ENCODE measurements at places on chromosomes 16 and 17.

- peak; percentile 66 for DNase-seq
These were observed 40.1 kb downstream of the ENGASE start for GRCh38 chr17:79114458-79115301.

DNA sequence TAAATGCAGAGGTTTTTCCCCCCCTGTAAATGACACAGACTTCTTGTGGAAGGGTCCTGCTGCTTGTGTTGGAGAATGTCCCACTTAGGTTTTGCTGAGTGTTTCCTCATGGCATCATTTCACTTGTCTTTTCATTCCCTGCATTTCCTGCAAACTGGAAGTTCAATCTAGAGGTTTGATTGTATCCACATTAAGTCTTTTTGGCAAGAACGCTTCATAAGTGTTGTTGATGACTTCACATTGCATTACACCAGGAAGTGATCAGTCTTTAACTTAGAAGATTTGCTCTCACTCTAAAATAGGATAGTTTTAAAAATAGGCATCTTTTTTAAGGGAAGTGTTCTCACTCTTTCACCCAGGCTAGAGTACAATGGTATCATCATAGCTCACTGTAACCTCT is 67.2 kb downstream of the RPTOR start:
- no peak for DNase-seq

DNA sequence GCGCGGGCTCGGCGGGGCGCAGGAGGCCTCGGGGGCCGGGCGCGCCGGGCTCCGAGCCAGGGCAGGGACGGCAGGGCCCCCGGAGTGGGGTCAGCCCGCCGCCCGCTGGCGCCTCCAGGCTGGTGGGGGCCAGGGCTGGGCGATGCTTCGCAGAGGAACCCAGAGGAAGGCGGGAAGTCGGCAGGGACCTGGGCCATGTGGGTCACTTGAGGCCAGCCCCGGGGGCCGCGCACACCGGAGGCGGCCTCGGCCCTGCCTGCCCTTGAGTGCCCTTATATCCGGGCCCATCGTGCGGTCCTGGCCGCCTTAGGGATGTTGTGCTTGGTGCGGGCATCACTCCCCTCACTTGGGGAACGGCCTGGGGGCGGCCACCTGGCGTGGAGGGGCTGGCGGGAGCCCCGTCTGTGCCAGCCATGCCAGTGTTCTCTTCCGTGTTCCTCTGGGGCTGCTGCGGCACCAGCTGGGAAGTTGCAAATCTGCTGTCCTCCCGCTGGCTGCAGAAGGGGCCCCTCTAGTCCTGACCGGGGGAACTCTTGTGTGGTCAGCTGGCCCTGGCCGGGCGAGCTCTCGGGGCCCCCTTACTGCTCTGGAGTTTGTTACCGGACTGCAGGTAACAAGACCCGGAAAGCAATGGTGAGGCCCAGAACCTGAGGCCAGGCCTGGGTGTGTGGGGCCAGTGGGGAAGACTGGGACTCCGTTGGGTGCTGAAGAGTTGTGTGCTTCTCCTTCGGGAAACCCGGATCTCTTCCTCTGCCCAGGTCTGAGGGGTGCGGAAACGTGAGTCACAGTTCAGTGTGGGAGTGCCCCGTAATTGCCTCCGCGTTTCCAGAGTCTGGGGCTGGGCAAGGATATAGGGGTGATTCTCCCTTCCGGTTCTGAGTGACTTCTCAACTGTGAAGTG is 849 bp downstream of the CAPN15 start:
- peak; percentile 76 for DNase-seq

DNA sequence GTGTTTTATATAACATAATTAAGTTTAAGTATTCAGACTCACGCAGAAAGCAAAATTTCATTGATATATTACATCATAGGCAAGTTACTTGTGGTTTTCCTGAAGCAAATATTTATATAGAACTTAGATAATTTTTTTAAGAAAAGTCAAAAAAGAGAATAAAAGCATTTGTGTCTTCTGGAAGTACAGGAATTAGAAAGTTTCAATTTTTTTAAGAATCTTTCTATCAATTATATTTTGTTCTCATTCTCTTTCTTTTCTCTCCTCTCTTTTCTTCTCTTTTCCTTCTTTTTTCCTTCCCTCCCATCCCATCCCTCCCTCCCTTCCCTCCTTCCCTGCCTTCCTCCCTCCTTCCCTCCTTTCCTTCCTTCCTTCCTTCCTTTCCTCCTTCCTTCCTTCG is 120.7 kb upstream of the CDH8 start:
- no peak for DNase-seq

DNA sequence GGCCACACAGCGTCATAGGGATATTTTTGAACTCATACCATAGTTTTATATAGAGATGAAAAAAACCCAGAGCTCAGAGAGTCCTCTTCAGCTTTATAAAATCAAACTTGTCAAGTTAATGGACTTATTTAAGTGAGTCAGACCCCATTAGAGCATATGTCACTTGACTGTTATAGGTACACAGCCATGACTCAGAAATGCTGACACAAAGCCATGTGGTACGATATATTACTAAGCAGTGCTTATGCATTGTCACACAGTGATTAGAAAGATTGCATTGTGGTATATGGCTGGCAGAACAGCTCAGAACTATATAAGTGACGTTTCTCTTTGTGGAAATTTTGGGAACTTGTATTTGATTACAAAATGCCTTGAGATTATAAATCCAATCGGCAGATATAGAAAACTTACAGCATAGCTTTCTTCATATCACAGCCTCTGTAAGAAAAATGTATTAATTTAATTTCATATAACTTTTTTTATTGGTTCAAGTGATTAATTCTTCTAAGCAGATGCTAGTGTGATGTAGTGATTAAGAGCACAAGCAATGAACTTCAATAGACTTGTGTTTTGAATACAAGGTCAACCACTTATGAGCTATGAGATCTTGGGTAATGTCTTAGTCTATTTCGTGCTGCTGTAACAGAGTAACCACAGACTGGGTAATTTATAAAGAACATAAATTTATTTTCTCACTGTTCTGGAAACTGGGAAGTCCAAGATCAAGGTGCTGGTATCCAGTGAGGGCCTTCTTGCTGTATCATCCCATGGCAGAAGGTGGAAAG is 25.8 kb upstream of the GINS3 start:
- peak; percentile 18 for DNase-seq

DNA sequence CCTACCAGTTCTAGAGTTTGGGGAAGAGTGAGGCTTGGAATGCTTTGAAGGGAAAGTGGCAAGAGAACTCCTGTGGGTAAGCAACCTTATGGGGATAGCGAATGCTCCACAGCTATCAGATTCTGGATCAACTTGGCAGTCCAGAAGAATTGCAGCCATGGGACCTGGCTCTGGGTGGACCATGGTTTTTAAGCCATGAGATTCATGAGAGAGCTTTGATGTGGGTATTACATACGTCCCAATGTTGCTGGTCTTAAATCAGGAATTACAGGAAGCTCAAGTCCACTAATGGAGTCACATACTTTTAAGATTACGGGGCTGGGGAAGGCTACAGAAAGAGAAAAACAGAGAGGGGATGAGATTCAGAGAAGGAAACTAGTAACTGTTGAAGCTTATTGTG is 142.5 kb upstream of the ELAC2 start:
- no peak for DNase-seq

GRCh38 chr17:57548421-57549410 is 196.4 kb downstream of the CCDC182 start:
- no peak for DNase-seq

GRCh38 chr16:2838928-2839327 is 8.8 kb downstream of the ZG16B start:
- DNase-seq, result no peak

GRCh38 chr17:27408891-27409290 is 47.4 kb upstream of the KSR1 start:
- no peak for DNase-seq

DNA sequence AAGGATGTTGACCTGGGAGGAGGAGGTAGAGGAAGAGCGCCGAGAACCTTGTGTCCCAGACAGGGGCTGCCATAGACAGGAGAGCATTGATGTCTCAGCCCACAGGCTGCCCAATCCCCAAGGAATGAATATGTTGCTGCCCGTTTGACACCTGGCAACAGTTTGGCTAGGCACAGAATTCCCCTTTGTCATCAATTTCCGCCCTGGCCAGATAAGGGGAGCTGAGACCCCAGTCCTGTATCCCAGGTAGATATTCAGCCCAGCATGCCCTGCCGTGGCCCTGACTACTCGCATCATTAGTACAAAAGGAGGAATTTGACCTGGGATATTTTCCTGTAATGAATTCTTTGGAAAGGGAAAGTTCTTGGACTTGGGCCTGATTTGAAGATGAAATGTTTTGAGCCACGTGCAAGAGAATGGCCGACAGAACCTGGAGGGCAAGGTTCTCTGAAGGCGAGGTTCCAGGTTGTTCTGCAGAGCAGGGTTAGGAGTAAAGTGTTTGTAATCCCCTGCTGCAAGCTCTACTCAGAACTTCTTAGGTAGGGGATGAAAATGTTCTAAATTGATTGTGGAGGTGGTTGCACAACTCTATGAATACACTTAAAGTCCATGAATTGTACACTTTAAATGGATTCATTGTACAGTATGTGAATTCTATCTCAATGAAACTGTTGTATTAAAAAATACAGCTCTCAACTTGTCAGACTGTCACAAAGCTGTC is 108.8 kb downstream of the SOCS1 start:
- DNase-seq, result no peak

Measured in LoVo (cell line).